ENCODE measurements at places on chromosomes 5 and 9. TPM values are rescaled to one million over a fixed set of nuclear protein-coding genes. Genes with fewer than 3 reads are reported as not detected.

The TTC1 gene
- total RNA-seq: 25.9 TPM

The IRX2 gene
- 48.2 TPM for total RNA-seq

The KIF4B gene
- under 0.01 TPM for total RNA-seq

The IL31RA gene
- under 0.01 TPM for total RNA-seq

The GZMA gene
- not detected for total RNA-seq

The ENTREP1 gene
- total RNA-seq: 0.39 TPM

The C5orf58 gene
- not detected for total RNA-seq

The LRRC19 gene
- not detected for total RNA-seq

The CA9 gene
- total RNA-seq: not detected

The PDZD2 gene
- total RNA-seq: under 0.01 TPM

The IQGAP2 gene
- not detected for total RNA-seq

The TERT gene
- not detected for total RNA-seq

The TMEM203 gene
- 35.0 TPM for total RNA-seq

The HTR4 gene
- total RNA-seq: not detected

The DCP2 gene
- 42.6 TPM for total RNA-seq

The RAPGEF1 gene
- total RNA-seq: 25.9 TPM

The NPR3 gene
- 0.11 TPM for total RNA-seq

The C9orf153 gene
- not detected for total RNA-seq

The NKD2 gene
- not detected for total RNA-seq

The NUTM2G gene
- not detected for total RNA-seq

The ATOSB gene
- 42.5 TPM for total RNA-seq

The CCDC183 gene
- total RNA-seq: 0.39 TPM

Measured in placental epithelial cell (primary cell).